ENCODE measurements at places on chromosomes 2 and 18.

- peak; percentile 63 for DNase-seq
These were observed 47.8 kb downstream of the PRELID3A start for GRCh38 chr18:12455496-12455895.

DNA sequence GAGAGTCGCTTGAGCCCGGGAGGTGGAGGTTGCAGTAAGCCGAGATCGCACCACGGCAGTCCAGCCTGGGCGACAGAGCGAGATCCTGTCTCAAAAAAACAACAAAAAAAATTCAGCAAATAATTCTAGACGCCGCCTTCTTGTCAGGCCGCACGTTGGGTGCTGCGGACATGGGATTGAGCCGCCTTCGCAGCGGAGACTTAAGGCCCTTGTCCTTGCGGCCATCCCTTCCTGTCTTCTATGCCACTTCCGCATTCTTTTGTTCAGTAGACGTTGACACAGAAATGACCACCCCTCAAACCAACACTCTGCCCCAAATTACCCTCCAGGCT is 15.8 kb downstream of the PTPN18 start:
- DNase-seq: peak; percentile 45

DNA sequence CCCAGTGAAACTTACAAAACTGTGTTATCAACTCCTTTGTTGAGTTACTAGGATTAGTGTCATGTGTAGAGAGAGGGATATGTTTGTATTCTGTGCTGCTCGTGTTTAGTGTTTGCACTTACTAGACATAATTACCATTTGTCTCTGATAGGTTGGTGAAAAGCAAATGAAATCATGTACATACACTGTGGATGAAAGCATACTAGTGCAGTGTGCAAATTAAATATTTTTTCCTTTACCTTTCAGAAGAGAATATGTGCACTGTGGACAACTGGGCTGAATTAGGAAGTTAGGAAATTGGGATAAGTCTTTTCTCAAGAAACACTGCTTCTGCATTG is 1.2 kb downstream of the KIAA1328 start:
- DNase-seq: no peak

- DNase-seq: no peak
These were observed 5.3 kb upstream of the TMEM185B start for GRCh38 chr2:120228503-120228902.

DNA sequence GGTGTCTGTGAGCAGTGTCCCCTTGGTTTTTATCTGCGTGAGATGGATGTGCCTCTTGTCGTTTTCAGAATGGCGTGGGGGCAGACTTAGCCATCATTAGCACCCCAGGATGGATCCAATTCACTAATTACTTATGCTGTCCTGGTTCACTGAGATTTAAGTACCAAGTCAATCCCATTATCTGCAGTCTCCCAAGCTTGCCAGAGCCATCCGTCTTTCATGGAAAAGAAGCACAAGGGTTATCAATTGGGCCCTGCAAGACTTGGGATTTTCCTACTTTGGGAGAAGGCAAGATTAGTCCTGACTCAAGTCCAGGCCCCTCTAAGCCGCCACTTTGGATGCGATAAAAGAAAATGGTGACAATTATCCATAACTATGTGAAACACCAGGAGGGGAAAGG is 404.0 kb downstream of the TMEM182 start:
- DNase-seq: no peak

DNA sequence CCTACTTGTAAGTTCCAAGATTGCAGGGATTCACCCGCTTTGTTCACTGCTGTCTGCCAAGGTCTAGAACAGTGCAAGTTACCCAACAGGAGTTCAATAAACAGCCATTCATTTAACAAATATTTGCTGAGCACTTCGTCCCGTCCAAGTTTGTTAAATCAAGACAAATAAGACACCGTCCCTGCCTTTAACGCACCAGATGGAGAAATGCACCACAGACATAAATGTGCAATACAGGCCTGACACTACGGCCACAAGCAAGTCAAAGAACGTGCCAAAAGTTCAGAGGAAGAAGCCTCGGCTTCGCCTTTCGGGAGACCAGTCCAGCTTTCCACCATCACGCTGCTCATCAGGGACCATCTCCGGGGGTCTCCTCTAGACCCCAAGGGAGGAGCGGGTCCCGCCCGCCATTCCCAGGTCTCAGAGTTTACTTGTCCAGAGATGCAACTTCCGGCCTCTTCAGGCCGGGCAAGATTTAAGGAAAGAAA is 429 bp downstream of the C2orf76 start:
- DNase-seq: peak; percentile 42

DNA sequence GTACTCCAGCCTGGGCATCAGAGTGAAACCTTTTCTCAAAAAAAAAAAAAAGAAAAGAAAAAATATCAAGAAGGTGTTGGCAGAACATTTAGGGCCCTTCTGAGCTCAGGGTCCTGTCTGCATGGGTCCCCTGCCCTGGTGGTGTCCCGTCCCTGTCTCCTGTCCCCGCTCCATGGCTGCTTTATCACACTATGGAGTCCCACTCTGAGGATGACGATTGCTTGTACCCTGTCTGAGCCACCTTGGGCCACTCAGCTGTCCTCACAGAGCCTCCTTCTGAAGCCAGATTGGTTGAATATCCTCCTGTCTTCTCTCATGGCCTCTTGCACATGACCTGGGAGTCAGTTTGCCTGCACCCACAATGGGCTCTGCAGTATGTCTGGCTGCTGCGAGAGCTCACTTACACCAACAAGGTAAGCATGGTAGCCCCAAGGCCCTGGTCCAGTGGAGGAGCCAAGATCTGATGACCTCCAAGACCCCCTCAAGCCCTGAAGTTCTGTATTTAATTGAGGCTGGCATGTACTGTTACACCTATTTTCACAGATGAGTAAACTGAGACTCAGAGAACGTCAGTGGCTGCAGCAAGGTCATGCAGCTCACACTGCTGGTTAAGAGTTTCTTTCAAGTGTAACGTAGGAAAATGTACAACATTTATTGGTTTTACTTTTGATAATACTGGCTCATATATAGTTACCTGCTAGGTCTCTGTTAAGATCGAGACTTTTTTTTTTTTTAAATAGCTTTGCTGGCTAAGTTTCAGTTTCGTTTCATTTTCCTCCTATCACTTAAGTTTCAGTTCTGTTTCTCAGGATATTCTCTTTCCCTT is 16.9 kb upstream of the ZCCHC2 start:
- DNase-seq: peak; percentile 45

DNA sequence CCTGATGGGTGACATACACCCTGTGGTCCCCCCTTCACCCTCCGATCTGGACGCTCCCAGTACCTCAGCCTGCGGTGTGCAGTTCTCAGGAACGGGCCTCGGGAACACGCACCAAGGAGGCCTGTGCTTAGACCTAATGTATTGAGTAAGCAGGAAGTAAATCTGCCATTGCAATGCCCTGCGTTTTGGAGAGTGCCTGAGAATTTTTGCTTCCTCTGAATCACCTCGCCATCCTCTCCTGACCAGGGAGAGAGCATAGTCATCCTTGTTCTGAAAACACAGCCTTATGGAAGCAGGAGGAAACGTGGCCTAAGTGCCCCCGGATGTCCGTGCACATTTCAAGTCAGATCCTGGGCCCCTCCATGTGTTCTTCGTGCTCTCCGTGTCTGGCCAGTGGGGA is 272.2 kb downstream of the NDUFA10 start:
- DNase-seq: no peak

GRCh38 chr2:127743477-127744026 is 42.3 kb downstream of the SFT2D3 start:
- DNase-seq: no peak

DNA sequence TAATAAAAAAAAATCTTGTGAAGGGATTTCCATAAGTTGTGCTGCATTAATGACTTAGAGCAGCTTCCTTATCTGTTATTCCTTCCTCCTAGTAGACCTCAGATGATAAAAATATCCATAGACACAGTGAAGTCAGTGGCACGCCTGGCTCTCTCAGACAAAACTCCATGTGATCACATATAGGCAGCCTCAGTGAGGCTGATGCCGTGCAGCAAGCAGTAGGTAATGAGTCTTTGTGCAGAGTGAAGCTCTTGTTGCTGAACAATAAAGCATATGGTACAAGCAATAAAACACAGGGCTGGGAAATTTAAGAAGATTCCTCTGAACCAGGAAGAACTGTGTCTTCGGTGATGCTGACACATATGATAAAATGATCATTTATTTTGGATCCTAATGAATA is 102.7 kb downstream of the CSRNP3 start:
- DNase-seq: peak; percentile 7

GRCh38 chr2:128450211-128451024 is 131.8 kb upstream of the HS6ST1 start:
- DNase-seq: no peak

DNA sequence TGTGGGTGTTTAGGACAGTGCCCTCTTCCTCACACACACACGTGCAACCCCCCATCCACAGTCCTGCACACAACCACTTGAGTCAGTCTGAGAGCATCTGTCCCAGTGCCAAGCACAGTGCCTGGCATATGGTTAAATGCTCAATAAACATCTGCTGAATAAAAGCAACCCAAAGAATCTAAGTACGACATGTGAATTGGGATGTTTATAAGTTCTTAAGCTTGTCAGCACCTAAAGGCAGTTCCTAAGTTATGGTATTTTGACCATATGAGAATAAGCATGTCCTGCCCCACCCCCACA is 37.8 kb downstream of the CAPN13 start:
- no peak for DNase-seq

- DNase-seq: peak; percentile 46
These were observed 343.6 kb upstream of the SYT4 start for GRCh38 chr18:43620936-43621335.

DNA sequence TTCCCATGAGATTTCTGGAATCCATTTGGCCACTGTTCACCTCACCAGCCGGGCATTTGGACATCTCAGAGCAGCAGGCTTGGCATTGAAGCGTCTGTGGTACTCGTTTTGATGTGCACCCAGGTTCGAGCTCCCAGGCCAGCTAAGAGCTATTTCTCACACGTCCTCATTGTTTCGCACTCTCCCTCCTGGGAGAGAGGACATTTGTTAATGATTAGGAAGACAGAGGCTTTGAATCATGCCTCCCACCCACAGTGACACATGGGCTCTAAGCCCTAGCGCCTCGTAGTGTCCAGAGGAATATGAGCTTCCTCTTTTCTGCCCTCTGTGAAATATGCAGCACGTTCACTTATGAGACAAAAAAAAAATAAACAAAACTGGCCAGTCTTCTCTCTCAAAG is 361.8 kb downstream of the RND3 start:
- DNase-seq: peak; percentile 78

DNA sequence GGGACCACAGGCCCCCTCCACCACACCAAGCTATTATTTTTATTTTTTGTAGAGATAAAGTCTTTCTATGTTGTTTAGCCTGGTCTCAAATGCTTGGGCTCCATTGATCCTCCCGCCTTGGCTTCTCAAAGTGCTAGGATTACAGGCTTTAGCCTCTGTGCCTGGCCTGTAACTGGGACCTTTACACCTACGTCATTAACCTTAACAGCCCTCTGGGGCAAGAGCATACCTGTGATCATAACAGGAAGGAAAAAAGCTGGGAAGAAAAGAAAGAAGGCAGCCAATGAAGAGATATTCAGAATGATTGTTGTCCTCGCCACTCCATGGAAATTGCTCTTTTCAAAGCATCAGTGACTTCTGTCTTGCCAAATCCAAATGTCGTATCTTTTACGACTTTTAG is 338.2 kb downstream of the LRRTM1 start:
- DNase-seq: no peak

DNA sequence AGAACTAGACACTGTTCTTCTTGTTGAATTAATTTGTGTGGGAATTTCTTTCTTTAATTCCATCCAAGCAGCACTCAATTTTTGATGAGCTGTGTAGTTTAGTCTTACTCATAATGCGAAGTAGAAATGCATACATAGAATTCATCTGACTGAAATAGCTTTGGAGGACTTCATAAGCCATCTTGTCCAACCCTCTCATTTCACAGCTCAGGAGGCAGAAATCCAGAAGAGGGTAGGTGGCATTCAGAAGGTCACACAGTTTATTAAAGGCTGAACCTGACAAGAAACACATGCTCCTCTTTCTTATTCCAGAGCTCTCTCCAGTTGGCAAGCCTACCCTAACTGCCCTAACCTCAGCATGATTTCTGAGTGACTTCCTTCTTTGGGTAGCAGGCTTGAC is 169.2 kb upstream of the NOSTRIN start:
- peak; percentile 47 for DNase-seq

DNA sequence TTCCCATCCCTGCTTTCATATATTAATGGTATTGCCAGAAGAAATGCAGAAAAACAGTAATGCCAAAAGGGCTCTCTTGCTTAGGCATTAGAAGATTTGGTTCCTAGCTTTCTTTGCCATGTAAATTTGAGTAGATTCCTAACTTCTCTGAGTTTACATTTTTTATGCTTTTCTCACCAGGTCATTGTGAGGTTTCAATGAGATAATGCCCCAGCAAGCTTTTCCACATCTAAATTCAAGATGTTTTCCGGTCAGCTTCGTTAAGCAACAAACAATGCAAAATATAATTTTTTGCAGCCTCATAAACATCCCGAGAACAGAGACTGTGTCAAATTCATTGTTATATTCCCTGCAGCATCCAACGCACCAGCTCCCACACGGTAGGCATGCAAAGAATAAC is 44.9 kb downstream of the NCKAP5 start:
- peak; percentile 8 for DNase-seq

DNA sequence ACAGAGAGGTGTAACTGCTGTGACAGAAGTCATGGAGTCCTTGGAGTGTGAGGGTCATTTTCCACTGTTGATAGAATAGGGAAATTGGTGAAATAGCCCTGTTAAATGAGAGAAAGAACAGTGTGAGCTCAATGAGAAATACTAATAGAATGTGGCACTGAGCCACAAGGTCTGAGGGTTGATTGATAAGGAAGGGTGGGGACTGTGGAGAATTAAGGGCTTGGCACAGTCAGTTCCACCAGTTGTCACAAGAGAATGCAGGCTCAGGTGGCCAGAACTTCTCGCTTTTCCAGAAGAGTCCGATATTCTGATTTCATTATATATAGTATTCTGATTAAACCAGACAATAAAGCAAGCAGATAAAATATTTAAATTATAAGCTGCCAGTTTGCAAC is 9.1 kb upstream of the IL1RN start:
- no peak for DNase-seq

- DNase-seq: no peak
These were observed 145.0 kb downstream of the PRKCE start for GRCh38 chr2:45796500-45796899.

- DNase-seq: peak; percentile 48
These were observed 775 bp downstream of the RNF125 start for GRCh38 chr18:32019251-32019948.

DNA sequence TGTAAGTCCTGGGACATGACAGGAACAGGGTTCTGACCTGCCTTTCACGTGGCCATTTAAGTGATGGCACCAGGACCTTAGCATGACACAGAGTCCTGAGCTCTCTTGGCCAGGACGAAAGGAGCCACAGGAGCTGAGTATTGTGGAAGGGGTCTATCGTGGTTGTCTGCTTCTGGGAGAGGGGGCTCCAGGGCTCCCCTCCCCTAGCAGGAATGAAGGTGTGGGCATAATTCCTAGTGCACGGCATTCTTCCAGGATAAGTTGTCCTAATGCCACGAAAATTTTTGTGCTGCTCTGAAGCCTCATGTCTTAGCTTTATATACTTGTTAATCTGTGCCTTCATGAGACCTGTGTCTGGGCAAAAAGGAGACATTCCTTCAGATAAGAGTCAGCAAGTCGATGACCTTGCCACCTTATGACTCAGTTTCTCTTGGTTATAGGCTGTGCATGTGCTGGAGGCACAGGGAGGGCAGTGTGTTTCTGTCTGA is 17.1 kb downstream of the GATA6 start:
- no peak for DNase-seq

- DNase-seq: no peak
These were observed 96.4 kb upstream of the LINC00305 start for GRCh38 chr18:64245126-64245861.
